ENCODE measurements at places on chromosomes 3 and 15.
A peak's percentile ranks its signal among the peaks of the same experiment; 100 is the strongest.

GRCh38 chr15:77821188-77821958 is 188.7 kb upstream of the LINGO1 start:
- peak; percentile 39 for DNase-seq

GRCh38 chr3:133926736-133927539 is 31.3 kb upstream of the RAB6B start:
- peak; percentile 19 for DNase-seq

GRCh38 chr15:62912808-62913207 is 129.7 kb upstream of the TPM1 start:
- no peak for DNase-seq

DNA sequence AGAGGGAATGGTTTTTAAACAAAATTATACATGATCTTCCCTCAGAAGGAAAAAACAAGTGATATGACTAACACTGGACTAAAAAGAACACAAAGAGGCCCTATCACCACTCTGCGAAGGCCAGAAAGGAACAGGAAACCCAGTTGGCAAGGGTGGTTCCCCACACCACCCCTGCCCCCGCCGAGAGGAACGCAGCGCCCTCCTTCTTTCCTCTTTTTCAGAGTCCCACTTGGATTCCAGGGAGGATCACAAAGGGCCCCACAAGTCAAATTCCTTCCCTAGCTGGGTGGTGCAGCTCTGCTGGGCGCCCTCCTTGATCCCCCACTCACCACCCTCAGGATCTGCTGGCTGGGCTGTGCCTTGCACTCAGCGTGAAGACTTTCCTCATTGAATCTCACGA is 29.8 kb downstream of the PLA1A start:
- peak; percentile 63 for DNase-seq

DNA sequence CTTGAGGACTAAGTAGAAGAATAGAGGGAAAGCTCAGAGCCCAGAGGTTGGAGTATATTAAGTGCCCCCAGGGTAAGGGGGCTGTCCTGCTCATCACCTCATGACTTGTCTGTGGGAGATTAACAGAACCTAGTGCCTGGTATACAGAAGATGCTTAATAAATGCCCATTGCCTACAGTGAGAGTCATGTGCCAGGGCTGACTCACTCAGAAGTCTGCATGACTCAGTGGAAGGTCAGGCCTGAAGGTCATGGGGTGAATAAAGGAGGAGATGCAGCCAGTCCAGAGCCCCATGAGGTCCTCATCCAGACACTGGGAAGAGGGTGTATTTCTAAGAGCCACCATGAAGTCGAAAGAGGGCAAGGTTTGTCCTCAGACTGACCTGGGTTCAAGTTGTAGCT is 62.5 kb upstream of the TLE3 start:
- no peak for DNase-seq

GRCh38 chr3:192273001-192273696 is 454.2 kb downstream of the FGF12 start:
- no peak for DNase-seq

DNA sequence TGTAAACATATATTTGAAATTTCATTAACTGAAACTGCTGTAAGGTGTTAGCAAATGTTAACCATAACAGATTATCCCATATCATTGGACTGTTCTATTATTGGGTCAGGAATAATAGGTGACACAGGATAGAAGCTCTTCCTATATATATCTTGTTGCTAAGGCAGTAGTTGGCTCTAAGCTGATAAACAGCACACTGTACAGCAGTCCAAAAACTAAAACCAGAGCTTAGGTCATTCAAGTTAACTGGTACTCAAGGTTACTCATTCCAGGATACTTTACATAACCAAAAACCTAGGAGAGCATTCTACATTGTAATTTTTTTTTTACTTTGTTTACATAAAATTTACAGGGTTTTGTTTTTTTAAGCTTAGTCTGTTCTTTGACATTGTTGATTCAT is 8.9 kb downstream of the DNAJC19 start:
- no peak for DNase-seq

GRCh38 chr3:172111163-172111562 is 71.8 kb downstream of the FNDC3B start:
- no peak for DNase-seq

DNA sequence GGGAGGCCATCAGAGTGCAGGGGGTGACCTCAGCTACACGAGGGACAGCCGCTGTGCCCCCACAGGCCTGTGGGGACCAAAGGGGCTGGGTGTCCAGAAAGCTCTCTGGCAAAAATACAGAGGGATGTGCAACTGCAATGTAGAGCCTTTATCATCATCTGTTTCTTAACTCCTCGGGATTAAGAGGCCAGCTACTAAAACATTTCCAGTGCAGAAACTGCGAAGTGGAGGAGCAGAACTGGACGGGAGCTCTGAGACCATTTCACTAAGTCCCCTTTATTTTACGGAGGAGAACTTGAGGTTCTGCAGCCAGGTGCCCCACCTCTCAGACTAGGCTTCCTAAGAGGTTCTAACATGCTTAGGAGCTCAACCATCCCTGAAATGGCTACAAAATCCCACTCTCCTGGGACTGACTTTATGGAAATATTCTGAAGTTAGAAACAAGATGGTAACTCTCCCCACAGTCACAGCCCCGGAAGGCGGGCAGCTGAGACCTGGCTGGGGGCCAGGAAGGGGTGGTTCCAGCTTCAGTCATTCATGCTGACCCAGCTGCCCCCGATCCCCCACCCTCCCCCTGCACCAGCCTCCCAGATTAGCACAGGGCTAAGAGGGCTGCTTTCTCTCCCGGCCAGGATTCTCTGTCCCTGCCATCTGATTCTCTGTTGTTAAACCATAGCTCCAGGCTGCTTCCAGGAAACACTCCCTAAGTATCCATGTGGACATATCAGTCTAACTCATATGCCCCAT is 40.3 kb downstream of the UMPS start:
- DNase-seq, result no peak

- DNase-seq, result peak; percentile 82
Observed at GRCh38 chr3:10008588-10009344, 17.5 kb upstream of the FANCD2 start.

GRCh38 chr15:60935130-60935529 is 294.0 kb downstream of the RORA start:
- DNase-seq, result no peak

- DNase-seq, result no peak
Observed at GRCh38 chr3:39429466-39429865, 22.9 kb downstream of the RPSA start.

GRCh38 chr15:33445984-33446383 is 135.2 kb downstream of the RYR3 start:
- no peak for DNase-seq

DNA sequence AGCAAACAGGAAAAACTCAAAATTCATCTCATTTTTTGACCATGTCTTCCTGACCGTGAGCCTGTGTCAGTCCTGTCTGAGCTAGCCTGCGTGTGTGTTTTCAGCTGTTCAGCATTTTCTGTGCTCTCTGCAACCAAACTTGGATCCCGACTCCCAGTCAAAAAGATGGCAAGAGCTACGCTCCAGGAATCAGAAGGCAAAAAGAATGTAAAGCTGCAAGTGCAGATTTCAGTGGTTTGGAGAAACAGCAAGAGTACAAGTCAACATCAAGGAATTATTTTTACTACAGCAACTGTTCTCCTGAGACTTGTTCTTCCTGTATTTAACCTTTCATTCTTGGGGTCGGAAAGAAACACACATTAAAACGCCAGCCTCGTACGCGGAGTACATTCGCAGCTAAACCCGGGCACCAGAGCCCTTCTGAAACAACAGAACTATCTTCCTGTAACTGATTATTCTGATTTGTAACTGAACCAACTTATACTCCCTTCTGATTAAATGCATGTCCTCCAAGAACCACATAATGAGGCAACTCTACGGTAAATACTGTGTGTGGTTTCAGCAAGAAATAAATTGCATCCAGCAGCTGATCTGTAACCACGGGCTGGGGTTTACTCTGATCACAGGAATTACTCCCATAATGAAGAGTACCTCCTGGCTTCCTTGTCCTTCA is 107.4 kb downstream of the LRIG1 start:
- no peak for DNase-seq

GRCh38 chr3:82031596-82031995 is 270.2 kb upstream of the GBE1 start:
- no peak for DNase-seq

GRCh38 chr15:68354923-68355322 is 77.0 kb downstream of the ITGA11 start:
- no peak for DNase-seq

- peak; percentile 24 for DNase-seq
Observed at GRCh38 chr3:177591379-177591778, 394.1 kb upstream of the TBL1XR1 start.

Data from GM06990 (cell line).